Right cardiac atrium (tissue), 5 donors: ENCODE measurements at places on chromosomes 12 and 14. TPM values are rescaled to one million over a fixed set of nuclear protein-coding genes. Genes with fewer than 3 reads are reported as not detected.

DNA sequence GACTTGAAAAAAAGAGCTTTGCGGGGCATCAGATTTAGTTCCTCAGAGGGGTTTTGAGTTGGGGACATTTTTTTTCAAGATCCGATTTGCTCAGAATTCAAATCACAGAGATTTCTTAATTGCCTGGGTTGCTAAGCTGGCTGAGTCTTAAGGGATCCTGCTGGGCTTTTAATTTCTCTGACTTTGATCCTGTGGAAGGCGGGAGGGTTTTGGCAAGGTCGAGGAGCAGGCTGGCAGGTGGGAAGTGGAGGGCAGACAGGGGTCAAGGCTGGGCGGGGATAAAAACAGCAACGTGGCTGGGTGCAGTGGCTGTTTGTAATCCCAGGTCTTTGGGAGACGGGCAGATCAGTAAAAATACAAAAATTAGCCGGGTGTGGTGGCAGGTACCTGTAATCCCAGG is 33.5 kb upstream of the CCDC63 start:
- no peak for DNase-seq

- peak; percentile 76 for DNase-seq
Measured at GRCh38 chr14:69151458-69152180, 1.3 kb downstream of the DCAF5 start.

DNA sequence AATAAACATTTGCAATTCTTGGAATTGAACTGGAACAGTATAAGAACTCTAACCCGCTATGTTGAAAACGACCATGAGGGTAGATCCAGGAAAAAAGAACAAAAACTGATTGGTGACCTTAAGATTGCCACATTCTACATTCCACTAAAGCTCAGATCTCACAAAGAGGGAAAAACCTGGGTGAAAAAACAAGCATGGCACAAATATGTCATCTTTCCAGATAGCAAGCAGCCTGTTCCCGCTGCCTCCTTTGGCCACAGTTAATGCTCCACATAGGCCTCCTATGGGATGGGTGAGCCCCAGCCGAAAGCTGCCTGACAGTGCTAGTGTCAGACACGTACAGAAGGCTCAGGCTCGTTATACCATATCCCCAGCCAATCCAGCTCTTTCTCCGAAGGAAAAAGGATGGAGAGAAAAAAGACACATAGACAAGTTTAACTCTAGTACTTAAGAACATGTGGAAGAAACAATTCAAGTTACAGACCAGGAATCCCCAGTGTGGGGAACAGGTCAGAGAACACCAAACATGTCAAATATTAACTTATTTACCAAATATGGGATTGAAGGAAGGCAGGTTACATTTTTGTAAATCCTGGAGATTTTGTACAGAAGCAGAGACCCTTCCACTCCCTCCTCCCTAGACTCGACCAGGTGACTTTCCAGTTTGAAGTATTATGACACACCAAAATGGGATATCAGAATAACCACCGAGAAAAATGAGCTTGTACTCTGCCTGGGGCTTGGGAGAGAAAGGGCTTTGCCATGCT is 14.7 kb downstream of the LETMD1 start:
- no peak for DNase-seq

GRCh38 chr14:89033756-89034155 is 209.3 kb downstream of the TTC8 start:
- DNase-seq, result no peak

- DNase-seq, result no peak
Measured at GRCh38 chr12:10558789-10559188, 53.1 kb downstream of the EIF2S3B start.

GRCh38 chr12:64694130-64695040 is 64.8 kb downstream of the GNS start:
- no peak for DNase-seq

DNA sequence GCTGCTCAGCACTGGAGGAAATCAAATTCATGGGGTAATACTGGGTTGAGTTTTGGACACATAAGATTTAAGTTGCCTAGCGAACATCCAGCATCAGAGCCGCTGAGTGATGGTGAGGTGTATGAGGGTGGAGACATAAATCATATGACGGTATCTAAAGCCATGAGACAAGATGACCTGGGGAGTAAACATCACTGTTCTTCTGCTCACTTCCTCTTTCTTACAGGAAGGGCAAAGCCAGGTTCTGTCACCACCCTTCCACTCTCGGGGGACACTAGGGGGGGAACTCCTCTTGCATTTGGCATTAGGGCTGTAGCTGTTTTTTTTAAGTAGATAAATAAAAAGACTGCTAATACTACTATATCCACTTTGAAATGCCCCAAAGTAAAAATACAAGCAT is 24.0 kb downstream of the PRDM4 start:
- DNase-seq, result no peak

DNA sequence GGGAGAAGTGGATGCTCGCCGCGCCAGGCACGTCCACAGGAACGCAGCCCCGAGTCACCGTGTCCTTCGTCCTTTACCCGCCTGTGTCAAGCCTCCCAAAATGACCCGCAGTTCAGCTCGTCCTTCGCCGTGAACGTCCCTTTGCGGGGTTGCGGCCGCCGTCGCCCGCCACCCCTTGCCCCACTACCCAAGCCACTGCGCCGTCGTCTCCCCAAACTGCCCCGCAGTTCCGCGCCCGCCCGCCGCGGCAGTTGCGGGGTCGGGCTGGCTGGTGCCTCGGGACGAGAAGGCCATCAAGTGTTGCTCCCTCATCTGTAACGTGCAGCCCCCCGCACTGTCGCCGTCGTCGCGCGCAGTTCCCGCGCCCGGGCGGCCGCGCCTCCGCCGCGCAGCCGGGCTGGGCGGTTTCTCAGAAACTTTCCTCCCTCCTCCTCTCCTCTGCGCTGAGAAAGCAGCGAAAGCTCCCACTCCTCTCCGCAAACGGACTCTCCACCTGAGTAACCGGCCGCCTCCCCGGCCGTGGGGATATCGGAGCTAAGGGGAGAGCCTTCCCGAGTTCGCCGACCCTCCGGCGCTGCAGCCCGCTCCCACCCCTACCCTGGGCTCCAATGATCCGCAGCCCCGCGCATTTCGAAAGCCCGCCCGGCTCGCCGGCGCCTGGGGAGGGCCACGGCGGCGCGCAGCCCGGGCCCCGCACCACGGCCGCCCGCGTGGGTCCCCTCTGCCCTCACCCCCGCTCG is 6.7 kb downstream of the CDKN1B start:
- peak; percentile 79 for DNase-seq

DNA sequence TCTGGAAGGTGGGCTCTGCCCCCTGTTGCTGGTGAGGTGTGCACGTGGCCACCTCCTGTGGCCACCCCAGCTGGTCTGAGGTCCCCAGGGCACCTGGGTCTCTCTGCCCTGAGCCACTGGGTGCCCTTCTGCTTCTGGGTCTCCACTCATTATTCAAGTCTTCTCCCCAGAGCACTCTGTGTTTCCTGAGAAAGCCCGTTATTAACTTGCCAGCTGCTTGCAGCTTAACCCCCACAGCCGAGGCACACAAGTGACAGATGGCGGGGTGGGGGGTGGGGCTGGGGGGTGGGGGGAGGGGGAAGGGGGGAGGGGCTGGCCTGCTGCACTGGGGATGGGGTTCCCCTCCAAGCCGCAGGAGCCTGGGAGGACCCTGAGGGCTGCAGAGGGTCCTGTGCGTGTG is 40.5 kb downstream of the FBRSL1 start:
- DNase-seq, result no peak

DNA sequence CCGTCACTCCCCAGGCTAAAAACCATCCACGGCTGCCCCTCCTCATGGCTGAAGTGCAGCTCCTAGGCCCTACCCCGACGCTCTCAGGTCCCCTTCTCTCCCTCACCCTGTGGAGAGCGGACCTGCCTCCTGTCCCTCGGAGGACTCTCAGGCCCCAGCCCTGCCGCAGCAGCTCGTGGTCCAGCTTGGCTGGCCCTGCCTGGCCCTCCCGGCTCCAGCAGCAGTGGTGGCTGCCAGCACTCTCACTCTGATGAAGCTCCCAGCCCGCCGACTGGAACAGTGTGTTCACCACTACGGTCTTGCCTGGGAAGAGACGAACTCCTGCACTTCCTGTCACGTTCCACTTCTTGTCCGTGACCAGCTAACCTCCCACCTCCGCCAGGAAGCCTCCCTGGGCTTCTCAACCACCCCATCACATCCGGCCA is 11.1 kb downstream of the BAG5 start:
- DNase-seq, result peak; percentile 92

- DNase-seq, result no peak
Measured at GRCh38 chr12:56955631-56956256, 1.7 kb downstream of the RDH16 start.

DNA sequence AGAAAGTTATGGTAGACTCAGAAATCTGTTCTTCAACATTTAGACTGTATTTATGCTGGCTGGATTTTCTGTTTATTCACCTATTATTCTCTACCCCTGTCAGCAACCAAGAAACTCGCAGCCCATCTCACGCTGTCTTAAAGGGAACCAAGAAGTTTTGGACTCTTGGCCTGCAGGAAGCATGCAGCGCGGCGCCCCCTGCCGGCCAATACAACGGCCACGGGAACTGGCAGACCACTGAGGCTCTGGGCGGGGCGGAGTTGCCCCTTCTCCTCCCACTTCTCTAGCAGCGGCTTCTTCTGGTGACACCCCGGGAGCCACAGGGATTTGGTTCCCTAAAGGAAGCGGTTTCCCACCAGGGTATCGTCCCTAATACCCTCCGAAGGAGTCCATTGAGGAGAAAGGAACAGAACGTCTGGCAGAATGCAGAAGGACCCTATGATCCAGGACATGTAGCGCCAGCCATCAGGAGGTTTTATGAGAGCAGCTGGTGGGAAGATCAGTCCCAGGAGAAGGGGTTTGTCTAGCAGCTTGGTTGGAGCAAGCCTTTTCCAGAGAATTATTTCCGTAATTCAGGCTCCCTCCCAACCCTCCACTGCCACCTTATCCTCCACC is 21.0 kb upstream of the RNASE2 start:
- peak; percentile 83 for DNase-seq

DNA sequence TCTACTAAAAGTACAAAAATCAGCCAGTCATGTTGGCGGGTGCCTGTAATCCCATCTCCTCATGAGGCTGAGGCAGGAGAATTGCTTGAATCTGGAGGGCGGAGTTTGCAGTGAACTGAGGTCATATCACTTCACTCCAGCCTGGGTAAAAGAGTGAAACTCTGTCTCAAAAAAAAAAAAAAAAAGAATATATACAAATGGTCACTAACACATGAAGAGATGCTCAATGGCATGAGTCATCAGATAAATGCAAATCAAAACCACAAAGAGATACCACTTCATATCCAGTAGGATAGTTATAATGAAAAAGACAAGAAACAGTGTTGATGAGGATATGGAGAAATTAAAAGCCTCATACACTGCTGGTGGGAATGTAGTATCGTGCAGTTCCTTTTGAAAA is 33.6 kb upstream of the METAP2 start:
- no peak for DNase-seq

DNA sequence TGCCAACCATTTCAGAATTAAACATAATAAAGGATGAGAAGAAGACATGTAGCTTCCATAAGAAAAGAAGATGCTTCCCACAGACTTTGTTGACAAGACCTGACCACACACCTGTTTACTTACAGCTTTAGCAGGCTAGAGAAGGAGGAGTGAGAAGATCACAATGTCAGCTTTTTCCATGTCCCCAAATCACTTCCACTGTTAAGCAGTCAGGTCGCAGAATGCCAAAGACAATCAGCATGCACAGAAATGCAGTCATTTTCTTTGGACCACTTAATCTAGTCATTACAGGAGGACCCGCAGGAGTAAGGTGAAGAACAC is 314.9 kb downstream of the SSPN start:
- no peak for DNase-seq

DNA sequence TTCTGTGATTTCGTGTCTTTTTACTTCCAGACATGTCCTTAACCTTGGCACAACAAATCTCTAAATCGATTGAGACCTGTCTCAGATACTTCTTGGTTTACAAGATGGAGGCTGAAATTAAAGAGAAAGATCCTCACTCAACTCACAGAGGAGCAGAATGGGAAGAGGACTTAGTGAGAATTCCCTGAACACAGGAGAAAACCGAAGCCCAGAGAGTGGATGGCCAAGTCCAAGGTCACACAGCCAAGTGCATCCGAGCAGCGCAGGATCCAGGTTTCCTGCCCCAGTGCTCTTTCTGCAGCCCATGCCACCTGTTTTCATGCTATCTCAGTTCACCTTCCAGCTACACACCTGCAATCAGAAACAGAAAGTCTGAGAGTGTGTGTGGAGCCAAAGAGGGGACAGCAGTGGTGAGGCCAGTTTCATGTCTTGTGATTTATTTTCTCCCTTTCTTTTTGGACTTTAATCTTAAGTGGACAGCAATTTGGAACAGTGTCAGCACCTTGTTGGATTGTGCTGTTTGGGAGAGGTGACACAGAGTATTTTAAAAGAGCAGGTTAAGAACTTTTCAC is 22.9 kb upstream of the TCL1B start:
- DNase-seq, result no peak

- no peak for DNase-seq
Measured at GRCh38 chr12:69828897-69829296, 3.9 kb downstream of the MYRFL start.

DNA sequence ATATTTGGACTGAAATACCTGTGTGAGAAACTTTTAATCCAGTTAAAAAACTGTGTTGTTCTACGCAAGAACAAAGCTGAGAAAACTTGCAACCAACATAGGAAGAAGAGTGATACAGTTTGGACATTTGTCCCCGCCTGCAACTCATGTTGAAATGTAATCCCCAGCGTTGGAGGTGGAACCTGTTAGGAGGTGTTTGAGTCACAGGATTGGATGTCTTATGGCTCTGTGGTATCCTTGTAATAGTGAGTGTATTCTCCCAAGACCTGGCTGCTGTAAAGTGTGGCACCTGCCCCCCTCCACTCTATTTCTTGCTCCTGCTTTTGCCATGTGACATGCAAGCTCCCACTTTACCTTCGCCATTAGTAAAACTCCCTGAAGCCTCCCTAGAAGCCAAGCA is 28.6 kb upstream of the ADAM20 start:
- no peak for DNase-seq

DNA sequence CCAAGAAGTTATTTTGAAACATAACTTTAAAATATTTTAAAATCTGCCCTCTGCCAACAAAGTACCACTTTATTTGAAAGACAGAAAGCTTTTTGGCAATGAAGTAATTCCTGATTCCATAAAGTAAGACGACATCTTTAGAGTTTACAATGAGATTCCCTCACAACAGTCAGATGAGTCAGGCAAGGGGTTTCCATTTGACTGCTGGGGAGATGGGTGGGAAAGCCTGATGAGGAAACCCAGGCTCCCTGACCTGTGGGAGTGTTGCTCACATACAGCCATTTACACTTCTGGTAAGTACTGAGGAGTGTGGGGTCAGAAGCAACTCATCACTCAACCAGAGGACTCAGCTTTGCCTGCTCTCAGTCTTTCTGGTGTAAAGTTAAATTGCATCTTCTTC is 10.2 kb downstream of the KITLG start:
- no peak for DNase-seq

GRCh38 chr14:98018628-98019027 is 1221.4 kb downstream of the VRK1 start:
- DNase-seq, result no peak

The ENDOU gene
- total RNA-seq, result 0.41 TPM

The PMCH gene
- not detected for total RNA-seq

The DDX23 gene
- total RNA-seq, result 34.8 TPM

The GPR132 gene
- total RNA-seq, result 0.80 TPM

The CLEC2A gene
- total RNA-seq, result not detected

The FGF23 gene
- total RNA-seq, result 0.24 TPM

The USP15 gene
- total RNA-seq, result 51.1 TPM

The OTOGL gene
- 21.1 TPM for total RNA-seq

The CLEC2B gene
- 4.7 TPM for total RNA-seq

The RD3L gene
- 28.9 TPM for total RNA-seq

The PTHLH gene
- 2.2 TPM for total RNA-seq

The SMCO2 gene
- total RNA-seq, result not detected

The C12orf54 gene
- total RNA-seq, result not detected

The NPFF gene
- total RNA-seq, result not detected

The TAS2R31 gene
- 1.0 TPM for total RNA-seq

The SAMD15 gene
- total RNA-seq, result 0.24 TPM
